Pulmonary artery endothelial cell (primary cell): ENCODE measurements at places on chromosomes 2 and 18. TPM values are rescaled to one million over a fixed set of nuclear protein-coding genes. Genes with fewer than 3 reads are reported as not detected.

Gene MTIF2
- total RNA-seq: 36.0 and 39.7 TPM in 2 replicates

Gene FBLN7
- total RNA-seq: 2.0 and 4.0 TPM in 2 replicates

Gene SGPP2
- not detected in 2 replicates for total RNA-seq

Gene CCDC85A
- 16.2 and 29.1 TPM in 2 replicates for total RNA-seq

Gene GPR55
- total RNA-seq: not detected in 2 replicates

Gene LRP1B
- 0.20 TPM in 1 of 2 replicates, not detected in the other for total RNA-seq

Gene ERBB4
- 0.07 and 0.11 TPM in 2 replicates for total RNA-seq

Gene CGREF1
- 1.7 and 4.6 TPM in 2 replicates for total RNA-seq

Gene PROKR1
- total RNA-seq: not detected in 2 replicates

Gene STARD6
- 0.33 TPM in 1 of 2 replicates, not detected in the other for total RNA-seq
